ENCODE measurements at places on chromosomes 7 and 10.
A peak's percentile ranks its signal among the peaks of the same experiment; 100 is the strongest.

DNA sequence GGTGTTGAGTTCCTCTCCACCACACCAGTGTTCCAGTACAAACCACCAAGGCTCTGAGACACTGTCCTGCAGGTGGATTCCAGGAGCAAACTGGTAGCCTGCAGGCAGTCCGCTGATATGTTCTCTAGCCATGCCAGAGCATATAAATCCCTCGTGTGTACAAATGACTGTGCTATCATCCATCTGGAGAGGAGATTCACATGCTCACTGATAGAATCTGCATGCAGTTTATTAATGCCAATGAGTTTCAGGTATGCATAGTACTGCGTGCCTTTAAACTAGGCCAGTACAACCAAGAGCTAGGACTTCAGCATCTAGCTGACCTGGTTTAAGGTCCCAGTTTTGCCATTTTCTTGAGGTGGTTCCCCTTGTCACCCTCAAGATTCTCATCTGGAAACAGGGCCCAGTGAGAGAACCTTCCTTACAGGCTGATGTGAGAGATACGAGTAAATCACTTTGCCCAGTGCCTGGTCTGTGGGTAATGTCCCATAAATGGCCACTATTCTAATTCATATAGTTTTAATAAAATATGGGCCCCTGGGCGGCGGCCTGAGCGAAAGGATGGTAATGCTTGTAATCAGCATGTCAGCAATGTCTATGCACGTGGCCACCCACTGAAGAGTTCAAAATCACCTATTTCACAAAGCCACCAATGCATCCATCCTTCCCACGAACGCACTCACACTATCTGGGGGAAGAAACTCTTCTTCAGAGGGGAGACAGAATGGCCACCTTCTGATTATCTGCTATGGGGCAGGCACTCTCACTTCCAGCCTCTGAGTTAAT, 268.0 kb upstream of the ZMIZ1 start:
- DNase-seq, result no peak

GRCh38 chr10:62264702-62265436, 3.8 kb downstream of the RTKN2 start:
- DNase-seq, result peak; percentile 85

DNA sequence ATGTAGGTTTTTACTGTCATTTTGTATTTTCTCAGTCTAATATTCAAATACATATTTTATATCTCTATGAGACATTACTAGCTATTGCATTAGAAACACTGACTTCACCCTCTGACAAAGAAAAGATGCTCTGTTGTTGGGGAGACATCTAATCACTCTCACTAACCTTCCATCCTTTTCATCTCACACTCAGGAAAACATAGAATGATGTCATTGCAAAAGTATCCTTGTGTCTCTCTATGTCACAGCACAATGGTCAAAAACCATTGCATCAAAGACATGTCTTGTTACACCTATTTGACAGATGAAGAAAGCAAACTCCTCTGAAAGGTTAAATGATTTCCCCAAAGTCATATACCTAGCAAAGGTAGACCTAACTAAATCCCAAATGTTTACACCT, 231.3 kb upstream of the PTN start:
- no peak for DNase-seq

DNA sequence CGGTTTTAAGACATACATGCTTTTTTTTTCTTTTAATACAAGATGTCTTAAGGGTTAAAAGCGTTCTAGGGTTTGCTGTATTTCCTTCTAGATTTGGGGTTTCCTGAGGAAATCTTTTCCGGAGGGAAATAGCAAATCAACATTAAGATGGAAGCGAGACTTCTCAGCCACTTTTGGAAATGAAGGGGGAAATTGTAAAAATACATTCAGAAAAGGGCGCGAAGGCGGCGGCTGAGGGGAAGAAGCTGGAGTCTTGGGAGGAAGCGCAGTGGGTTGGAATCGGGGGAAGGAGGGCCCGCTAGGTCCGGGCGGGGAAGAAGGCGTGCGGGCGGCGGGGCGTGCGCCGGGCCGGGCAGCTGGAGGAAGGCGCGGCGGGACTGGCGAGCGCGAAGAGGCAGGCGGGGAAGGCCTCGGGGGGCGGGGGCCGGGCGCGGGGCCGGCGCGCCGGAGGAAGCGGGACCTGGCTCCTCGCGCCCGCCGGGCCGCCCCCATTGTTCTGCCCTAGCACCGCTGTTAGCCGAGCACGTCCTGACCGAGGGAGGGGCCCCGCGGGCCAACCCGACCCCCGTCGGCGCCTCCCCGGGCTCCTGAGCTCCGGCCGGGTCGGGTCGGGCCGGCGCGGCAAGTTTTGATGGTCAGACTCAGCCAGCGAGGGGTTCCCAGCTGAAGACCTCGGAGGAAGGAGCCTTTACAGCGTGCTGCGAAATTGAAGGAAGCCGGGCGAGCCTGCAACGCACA, 1.5 kb upstream of the SKIDA1 start:
- no peak for DNase-seq

DNA sequence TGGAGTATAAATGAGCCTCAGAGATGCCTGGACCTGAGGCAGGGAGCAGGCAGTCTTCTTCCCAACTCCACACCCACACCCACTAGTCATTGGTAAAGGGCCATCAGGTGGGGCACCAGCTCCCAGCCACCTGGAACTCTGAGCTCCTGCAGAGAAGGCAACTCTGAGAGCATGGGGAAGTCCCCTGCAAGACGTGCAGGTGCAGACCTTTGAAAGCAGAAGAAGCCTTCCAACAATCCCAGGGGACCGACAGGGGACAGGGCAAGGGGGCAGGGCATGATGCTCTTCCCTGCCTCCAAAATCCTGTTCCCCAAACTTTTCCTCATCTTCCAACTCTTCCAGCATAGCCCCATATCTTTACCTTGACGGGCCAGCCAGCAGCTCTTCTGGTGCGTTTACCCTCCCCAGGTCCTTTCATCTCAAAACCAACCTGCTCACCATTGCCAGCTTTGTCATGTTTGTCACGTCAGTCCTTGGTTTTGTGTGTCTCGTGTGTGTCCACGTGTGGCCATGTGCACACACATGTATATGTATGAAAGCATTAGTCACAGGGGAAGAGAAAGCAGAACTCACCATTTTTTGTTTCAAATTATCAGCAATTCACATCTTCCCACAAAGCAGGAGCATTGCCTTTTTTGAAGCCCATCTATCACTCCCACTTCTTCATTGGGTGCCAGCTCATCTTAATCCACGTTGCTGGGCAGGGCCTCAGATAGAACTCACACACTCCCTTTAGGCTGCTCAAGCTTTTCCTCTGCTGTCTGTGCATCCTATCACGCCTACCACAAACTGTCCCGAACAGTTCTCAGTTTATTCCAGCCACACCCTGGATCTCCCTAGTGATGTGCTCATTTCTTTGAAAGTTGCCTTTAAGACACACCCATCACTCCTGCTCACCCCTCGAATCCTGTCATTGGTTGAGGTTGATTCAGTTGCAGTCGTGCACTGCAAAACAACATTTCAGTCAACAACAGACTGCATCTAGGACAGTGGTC, 41.0 kb upstream of the AMPH start:
- no peak for DNase-seq

GRCh38 chr10:1613511-1613910, 123.8 kb downstream of the ADARB2 start:
- no peak for DNase-seq

DNA sequence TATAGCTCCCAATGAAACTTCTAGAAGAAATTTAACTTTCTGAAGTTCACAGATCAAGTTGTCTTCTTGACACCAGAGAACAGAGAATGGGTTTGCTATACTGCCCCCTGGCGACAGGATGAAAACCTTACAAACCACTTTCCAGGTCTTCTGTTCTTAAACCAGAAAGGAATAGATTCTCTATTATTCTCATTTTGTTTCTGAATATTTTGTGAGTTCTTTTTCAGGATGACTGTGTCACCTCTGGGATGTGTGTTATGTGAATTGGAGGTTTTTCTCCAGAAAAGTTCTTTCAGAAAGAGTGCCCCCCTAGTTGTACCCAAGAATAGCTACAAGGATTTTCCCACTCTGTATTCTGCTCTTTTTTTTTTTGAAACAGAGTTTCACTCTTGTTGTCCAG, 6.3 kb downstream of the IFT22 start:
- DNase-seq, result peak; percentile 31

GRCh38 chr10:4941540-4942330, 21.5 kb upstream of the AKR1C1 start:
- no peak for DNase-seq

DNA sequence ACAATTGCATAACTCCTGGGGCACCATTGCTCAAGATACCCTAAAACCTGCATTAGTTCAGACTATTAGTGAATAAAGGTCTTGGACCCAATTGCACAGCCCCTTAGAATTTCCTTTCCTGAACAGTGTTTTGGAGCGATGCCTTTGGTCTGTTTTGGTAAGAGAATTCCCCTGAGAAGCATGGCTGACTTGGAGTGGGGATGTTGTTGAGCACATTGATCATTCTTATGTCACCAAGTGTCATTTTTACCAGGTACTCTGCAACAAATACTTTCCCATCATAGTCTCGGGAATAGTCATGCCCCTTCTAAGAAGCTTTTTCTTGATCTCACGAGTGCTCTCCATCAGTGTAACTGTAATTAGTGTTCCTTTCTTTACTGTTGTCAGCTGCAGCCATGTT, 229.7 kb downstream of the GFRA1 start:
- DNase-seq, result no peak

DNA sequence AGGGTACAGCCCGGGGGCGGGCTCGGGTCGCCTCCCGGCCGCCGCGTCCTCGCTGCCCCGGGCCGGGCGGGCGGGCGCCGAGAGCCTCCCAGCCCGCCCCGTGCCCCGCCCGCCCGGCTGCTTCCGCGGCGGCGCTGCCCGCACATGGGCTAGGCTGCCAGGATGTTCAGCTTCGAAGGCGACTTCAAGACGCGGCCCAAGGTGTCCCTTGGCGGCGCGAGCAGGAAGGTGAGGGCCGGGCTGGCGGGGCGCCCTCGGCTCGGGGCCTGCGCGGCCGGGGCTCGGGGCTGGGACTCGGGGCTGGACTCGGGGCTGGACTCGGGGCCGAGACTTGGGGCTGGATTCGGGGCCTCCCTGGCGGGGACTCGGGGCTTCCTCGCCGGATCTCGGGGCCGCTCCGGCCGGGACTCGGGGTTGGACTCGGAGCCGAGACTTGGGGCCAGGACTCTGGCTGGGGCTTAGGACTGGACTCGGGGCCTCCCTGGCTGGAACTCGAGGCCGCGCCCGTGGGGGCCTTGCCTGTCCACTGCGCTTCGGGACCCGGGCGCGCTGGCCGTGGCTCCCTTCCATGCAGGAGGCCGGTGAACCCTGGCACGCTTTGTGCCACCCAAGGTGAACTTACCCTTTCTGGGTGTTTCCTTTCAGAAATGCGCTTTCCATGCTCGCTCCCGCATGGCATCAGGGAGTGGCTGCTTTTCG, 534 bp downstream of the UBE3C start:
- DNase-seq, result no peak

GRCh38 chr10:78762086-78762630, 306.6 kb upstream of the ZMIZ1 start:
- DNase-seq, result no peak

DNA sequence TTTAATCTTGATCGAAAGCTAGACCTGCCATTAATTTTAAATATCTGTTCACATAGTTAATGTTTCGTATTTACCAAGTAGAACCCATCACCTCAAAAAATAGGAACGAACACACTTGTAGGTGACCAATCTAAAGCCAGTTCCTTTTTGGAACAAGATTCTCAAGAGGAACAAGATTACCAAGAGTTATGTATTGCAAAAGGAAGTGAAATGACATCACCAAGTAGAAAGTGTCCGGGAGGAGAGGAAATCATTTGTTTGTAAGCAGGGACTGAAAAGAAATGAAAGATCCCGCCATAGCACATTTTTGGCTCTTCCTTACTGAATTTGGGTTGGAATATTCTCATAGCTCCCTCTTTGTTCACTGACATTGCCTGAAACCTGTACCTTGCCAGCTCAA, 1200.5 kb downstream of the SORCS1 start:
- DNase-seq, result no peak

GRCh38 chr7:51430480-51431086, 114.0 kb upstream of the COBL start:
- DNase-seq, result peak; percentile 12

DNA sequence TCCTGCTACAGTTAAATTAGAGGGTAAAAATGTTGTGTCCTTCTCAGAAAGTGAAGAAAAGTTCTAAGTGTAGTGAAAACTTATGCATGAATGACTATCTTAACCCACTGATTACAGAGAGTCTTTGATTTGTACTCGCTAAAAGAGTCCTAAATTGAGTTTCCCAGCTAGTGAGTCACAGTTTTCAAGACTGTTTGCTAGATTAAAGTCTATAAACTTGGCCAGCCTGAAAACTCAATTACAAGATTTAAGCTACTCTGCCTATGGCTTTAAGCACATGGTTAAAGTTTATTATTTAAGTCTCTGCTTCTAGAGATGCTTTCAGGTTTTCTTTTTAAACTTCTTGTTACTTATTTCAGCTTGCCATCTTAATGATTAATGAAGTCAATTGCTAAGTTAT, 44.4 kb downstream of the MRPS24 start:
- no peak for DNase-seq

DNA sequence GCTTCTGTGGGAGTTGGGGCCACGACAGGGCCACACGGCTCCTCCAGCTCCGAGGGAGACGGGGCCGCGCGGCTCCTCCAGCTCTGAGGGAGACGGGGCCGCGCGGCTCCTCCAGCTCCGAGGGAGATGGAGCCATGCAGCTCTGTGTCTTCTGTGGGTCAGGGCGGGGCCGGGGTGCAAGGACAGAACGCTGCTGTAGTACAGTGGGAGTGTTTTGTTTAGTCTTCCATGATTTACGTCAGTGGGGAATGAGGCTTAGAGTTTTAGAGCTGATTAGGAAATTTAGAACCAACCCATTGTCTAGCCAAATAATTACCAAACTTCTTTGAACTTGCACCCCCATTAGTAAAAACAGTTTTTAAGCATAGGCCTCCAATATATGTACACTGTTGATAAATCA, 32.9 kb upstream of the PRKAR1B start:
- no peak for DNase-seq

GRCh38 chr10:119273413-119273812, 66.0 kb downstream of the GRK5 start:
- no peak for DNase-seq

DNA sequence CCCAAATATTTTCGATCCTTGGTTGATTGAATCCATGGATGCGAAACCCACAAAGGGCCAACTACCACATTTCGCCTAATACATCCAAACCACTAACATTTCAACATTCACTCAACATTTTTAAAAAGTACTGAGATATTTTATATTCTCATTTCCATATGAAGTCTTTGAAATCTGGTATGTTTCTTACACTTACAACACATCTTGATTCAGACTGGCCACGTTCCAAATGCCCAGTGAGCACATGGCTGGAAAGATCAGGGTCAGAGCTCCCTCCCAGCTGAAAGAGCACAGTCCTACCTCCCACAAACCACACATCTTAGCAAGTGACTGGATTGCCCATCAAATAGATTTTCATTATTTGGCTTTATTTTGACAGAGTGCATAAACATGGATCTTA, 18.9 kb downstream of the NCAPG2 start:
- DNase-seq, result peak; percentile 47

DNA sequence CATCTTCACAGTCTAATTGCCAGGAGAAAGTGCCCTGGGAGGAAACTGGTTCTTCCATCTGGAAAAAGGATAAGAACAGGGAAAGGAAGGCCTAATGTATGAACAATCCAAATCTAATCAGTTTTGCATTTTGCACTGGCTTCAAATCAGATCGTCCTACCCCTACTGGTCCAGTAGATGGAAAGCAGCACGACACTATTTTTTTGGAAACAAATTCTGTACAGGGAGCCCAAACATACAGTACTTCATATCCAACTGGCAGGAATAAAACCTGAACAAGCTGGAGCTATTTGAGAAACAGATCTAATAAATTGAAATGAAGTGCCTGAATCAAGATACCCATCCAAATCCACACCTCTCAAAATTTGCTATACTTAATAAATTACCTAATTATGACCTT, 36.5 kb downstream of the ETV1 start:
- no peak for DNase-seq

- DNase-seq, result no peak
Measured at GRCh38 chr10:621513-621912, 68.0 kb downstream of the DIP2C start.

All from fibroblast of the conjunctiva (primary cell).